Thymus (tissue), 14 donors: ENCODE measurements at places on chromosomes 6 and 20.

GRCh38 chr6:53313784-53314400 is 34.9 kb downstream of the ELOVL5 start:
- H3K4me3 ChIP-seq, result no peak overlapping the region
- no peaks in the 10 kb centered on the region for H3K27me3 ChIP-seq
- H3K4me1 ChIP-seq, result peaks cover 41% of the 10 kb centered on the region
- no peak for DNase-seq
- no peaks in the 10 kb centered on the region for H3K36me3 ChIP-seq

- no peak for DNase-seq
- H3K36me3 ChIP-seq, result no peaks in the 10 kb centered on the region
- H3K27ac ChIP-seq, result no peak overlapping the region
- H3K27me3 ChIP-seq, result no peaks in the 10 kb centered on the region
Observed at GRCh38 chr6:120681204-120681603, 653.1 kb downstream of the TBC1D32 start.

GRCh38 chr6:86959656-86960055 is 22.3 kb downstream of the HTR1E start:
- no peak overlapping the region for H3K4me3 ChIP-seq
- no peak for DNase-seq
- no peak overlapping the region for H3K27ac ChIP-seq
- no peaks in the 10 kb centered on the region for H3K4me1 ChIP-seq
- no peaks in the 10 kb centered on the region for H3K36me3 ChIP-seq
- no peaks in the 10 kb centered on the region for H3K27me3 ChIP-seq

DNA sequence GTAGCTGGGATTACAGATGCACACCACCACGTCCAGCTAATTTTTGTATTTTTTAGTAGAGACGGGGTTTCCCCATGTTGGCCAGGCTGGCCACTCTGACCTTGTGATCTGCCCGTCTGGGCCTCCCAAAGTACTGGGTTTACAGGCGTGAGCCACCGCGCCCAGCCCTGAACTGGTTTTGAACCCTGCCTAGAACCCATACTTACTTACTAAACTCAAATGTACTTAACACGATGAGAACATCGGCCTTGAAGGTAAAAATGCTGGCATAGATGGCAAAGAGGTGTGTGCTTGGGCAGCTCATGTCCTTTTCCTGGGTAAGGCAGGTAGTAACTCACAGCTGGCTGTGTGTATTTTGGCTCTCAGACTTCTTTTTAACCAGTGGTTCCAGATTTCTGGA is 3.2 kb upstream of the ARMC12 start:
- H3K36me3 ChIP-seq, result no peaks in the 10 kb centered on the region
- peak overlapping the region; percentile 19 for H3K27ac ChIP-seq
- DNase-seq, result no peak
- H3K27me3 ChIP-seq, result no peaks in the 10 kb centered on the region
- H3K4me1 ChIP-seq, result peaks cover 65% of the 10 kb centered on the region

- H3K27me3 ChIP-seq, result no peaks in the 10 kb centered on the region
- H3K4me1 ChIP-seq, result peaks cover 27% of the 10 kb centered on the region
- DNase-seq, result no peak
Observed at GRCh38 chr6:21967056-21967974, 329.5 kb downstream of the PRL start.

GRCh38 chr6:21742238-21742660 is 148.7 kb downstream of the SOX4 start:
- H3K36me3 ChIP-seq, result no peaks in the 10 kb centered on the region
- H3K4me3 ChIP-seq, result no peak overlapping the region
- no peaks in the 10 kb centered on the region for H3K27me3 ChIP-seq
- no peak overlapping the region for H3K27ac ChIP-seq
- DNase-seq, result no peak
- H3K4me1 ChIP-seq, result peaks cover under 1% of the 10 kb centered on the region

DNA sequence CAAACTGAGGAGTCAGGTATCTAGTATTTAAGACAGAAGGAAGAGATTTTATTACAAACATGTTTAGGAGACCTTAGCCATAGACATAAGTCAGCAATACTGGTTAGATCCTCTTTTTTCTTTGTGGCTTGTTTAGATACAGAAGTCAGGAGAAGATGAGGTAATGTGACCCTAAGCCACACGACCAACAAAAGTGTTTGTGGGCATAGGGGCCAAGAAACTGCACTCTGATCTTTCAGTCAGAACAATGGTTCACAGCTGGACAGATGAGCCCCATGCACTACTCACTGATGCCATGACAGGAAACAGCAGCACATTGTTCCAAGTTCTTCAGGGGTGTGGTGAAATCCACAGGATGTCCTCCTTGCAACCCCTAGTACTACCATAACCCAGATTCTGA is 238.5 kb upstream of the RAB32 start:
- H3K4me3 ChIP-seq, result no peak overlapping the region
- H3K27ac ChIP-seq, result no peak overlapping the region
- H3K4me1 ChIP-seq, result no peaks in the 10 kb centered on the region

DNA sequence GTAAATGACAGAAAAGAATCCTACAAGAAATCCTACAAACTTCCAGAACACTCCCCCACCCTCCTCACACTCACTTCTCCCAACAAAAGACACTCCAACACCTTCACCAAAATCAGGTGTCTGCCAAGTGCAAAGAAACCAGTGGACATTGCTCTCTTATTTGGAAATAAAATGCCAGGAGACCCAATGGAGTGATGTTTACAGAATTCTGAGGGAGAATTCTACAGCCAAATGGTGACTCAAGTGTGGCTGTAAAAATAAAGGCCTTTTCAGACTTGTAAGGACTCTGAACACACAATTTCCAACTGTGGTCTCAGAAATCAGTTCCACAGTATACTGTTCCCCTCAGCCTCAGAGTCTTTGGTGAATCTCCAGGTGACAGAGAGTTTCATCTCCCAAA is 109.6 kb upstream of the CARMIL1 start:
- peak overlapping the region; percentile 16 for H3K27ac ChIP-seq
- H3K36me3 ChIP-seq, result no peaks in the 10 kb centered on the region
- H3K4me3 ChIP-seq, result no peak overlapping the region
- H3K4me1 ChIP-seq, result peaks cover 11% of the 10 kb centered on the region

- no peak overlapping the region for H3K4me3 ChIP-seq
- H3K4me1 ChIP-seq, result no peaks in the 10 kb centered on the region
- H3K27me3 ChIP-seq, result no peaks in the 10 kb centered on the region
- DNase-seq, result peak; percentile 73
- H3K36me3 ChIP-seq, result no peaks in the 10 kb centered on the region
- no peak overlapping the region for H3K27ac ChIP-seq
Observed at GRCh38 chr6:37207903-37208456, 38.0 kb downstream of the PIM1 start.

- no peak overlapping the region for H3K27ac ChIP-seq
- DNase-seq, result no peak
- no peak overlapping the region for H3K4me3 ChIP-seq
- no peaks in the 10 kb centered on the region for H3K4me1 ChIP-seq
- no peaks in the 10 kb centered on the region for H3K27me3 ChIP-seq
- H3K36me3 ChIP-seq, result peaks cover 87% of the 10 kb centered on the region
Observed at GRCh38 chr20:48986899-48987298, 59.2 kb upstream of the CSE1L start.

DNA sequence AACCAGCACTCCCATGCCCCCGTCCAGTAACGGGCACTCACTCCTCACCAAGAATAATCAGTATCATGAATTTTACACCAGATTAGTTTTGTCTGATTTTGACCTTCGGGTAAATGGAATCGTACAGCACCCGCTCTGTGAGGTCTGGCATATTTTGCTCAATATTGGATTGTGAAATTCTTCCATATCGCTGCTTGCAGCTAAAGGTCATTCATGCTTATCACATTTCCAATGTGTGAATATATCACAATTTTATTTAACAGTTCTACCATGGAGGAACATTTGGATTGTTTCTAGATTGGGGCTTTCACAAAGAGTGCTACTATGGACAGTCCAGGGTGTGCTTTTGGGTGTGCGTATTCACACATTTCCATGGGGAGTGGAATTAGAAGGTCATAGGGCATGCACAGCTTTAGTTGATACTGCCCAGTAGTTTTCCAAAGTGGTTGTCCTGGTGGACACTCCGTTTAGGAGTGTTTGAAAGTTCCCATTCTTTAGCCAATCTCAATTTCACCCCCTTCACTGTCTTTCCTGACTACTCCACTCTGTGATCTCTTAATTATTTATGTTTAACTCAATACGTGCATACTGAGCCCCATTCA is 86.6 kb downstream of the ISM1 start:
- no peak overlapping the region for H3K4me3 ChIP-seq
- H3K27ac ChIP-seq, result no peak overlapping the region
- no peaks in the 10 kb centered on the region for H3K4me1 ChIP-seq
- no peaks in the 10 kb centered on the region for H3K27me3 ChIP-seq
- no peaks in the 10 kb centered on the region for H3K36me3 ChIP-seq

- peaks cover 98% of the 10 kb centered on the region for H3K36me3 ChIP-seq
- H3K27ac ChIP-seq, result no peak overlapping the region
- no peaks in the 10 kb centered on the region for H3K4me1 ChIP-seq
- no peak overlapping the region for H3K4me3 ChIP-seq
- H3K27me3 ChIP-seq, result no peaks in the 10 kb centered on the region
Observed at GRCh38 chr20:37231947-37232630, 29.5 kb downstream of the GHRH start.

DNA sequence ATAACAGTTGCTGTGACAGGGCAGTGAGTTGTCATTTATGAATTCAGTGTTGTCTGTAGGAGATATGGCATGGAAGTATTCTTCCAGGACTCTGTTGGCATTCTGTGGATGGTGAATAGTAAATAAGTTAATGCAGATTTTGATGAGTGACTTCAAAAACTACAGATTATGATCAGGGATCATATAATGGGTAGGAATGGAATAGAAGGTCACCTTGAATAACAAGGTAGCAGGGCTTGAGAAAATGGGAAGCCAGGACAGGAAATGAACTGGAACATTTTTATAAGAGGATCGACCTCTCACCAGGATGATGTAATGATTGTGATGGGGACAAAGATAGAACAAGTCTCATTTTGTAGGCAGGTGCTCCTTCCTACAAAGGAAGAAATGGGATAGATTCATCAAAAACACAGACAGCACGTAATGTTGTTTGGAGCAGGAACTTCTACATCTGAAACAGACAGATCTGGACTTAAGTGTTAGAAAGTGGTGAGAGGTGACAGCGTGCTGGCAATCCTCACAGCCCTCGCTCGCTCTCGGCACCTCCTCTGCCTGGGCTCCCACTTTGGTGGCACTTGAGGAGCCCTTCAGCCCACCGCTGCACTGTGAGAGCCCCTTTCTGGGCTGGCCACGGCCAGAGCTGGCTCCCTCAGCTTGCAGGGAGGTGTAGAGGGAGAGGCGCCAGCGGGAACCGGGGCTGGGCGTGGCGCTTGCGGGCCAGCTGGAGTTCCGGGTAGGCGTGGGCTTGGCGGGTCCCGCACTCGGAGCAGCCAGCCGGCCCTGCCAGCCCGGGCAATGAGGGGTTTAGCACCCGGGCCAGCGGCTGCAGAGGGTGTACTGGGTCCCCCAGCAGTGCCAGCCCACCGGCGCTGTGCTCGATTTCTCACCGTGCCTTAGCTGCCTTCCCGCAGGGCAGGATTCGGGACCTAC is 30.8 kb upstream of the SSR1 start:
- DNase-seq, result no peak
- H3K36me3 ChIP-seq, result no peaks in the 10 kb centered on the region
- peaks cover 3% of the 10 kb centered on the region for H3K27me3 ChIP-seq
- no peak overlapping the region for H3K4me3 ChIP-seq
- peak overlapping the region; percentile 24 for H3K27ac ChIP-seq

- DNase-seq, result no peak
- no peaks in the 10 kb centered on the region for H3K4me1 ChIP-seq
Observed at GRCh38 chr6:132289756-132290155, 111.5 kb downstream of the MOXD1 start.

GRCh38 chr6:150767571-150768018 is 97.9 kb upstream of the MTHFD1L start:
- DNase-seq, result no peak
- H3K4me1 ChIP-seq, result no peaks in the 10 kb centered on the region
- no peaks in the 10 kb centered on the region for H3K27me3 ChIP-seq

- H3K4me1 ChIP-seq, result peaks cover 42% of the 10 kb centered on the region
- DNase-seq, result no peak
- no peaks in the 10 kb centered on the region for H3K27me3 ChIP-seq
- H3K4me3 ChIP-seq, result no peak overlapping the region
- H3K27ac ChIP-seq, result no peak overlapping the region
Observed at GRCh38 chr6:6619021-6619794, 30.7 kb downstream of the LY86 start.

DNA sequence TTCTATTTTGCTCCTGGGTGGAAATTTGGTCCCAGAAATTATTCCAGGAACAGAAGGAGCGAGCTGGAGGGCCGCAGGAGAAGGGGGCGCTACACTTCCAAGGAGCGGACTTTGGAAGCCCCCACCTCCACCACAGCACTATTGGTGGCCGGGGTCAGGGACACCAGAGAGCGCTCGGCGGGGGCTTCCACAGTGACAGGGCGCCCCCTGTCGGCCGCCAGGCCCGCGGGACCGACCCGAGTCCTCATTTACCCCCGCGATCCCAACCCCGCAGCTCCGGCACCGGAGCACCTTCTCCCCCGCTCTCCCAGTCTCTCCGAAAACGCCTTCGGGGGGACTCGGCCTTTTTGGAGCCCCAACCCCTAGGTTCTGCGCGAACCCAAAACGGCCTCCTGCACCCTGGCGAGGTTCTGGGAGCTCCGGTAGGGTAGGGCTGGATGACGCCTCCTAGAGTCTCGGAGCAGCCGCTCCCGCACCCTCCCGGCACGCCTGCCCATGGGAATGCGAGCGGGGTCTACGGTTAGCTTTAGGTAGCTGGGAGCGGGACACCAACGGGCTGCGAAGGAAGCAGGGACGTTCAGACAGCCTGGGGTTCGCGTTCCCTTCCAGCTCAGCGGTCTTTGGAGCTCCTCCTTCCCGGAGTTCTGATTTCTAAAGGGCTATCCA is 2.4 kb upstream of the FOXA2 start:
- H3K27me3 ChIP-seq, result peaks cover 91% of the 10 kb centered on the region
- peak; percentile 28 for DNase-seq
- H3K27ac ChIP-seq, result no peak overlapping the region
- no peaks in the 10 kb centered on the region for H3K36me3 ChIP-seq
- H3K4me3 ChIP-seq, result no peak overlapping the region

- no peak overlapping the region for H3K27ac ChIP-seq
- no peak for DNase-seq
- no peak overlapping the region for H3K4me3 ChIP-seq
- H3K27me3 ChIP-seq, result no peaks in the 10 kb centered on the region
- no peaks in the 10 kb centered on the region for H3K4me1 ChIP-seq
Observed at GRCh38 chr20:10259166-10259565, 40.5 kb downstream of the SNAP25 start.
